Chondrocyte (in vitro differentiated cells): ENCODE measurements at places on chromosomes 5 and 9. TPM values are rescaled to one million over a fixed set of nuclear protein-coding genes. Genes with fewer than 3 reads are reported as not detected.

DNA sequence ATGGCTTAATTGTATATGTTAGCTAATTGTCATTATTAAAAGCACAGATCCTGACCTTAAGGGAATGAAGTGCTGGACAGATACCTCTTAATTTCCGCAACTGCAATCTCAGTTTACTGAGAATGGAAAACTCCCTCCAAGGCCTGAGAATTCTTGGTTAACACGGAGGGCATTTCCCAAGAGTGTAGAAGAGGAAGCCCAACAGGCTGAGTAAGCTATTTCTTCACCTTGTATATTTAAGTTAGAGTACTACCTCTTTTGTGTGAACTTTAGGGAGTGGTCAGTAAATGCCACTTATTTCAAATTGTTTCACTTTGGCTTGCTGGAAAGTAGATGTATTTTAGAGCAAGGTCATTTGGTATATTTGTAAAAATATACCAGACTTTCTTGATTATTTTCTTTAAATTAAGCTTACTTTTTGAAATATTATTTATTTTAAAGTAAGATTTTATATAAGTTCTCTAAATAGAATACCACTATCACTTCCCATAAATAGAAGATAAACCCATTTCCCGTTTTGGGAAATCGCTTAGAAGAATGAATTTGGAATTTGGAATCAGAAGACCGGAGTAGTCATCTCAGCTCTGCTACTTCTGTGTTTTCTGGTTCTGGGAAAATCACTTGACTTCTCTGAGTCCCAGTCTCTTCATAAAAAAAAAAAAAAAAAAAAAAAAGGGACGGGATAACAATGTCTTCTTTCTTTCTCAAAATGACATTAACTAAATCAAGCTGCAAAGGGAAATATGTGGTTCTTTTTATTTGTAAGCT is 26.0 kb upstream of the C9orf72 start:
- no peak overlapping the region for H3K4me3 ChIP-seq
- H3K36me3 ChIP-seq = no peaks in the 10 kb centered on the region
- H3K27ac ChIP-seq = no peak overlapping the region
- DNase-seq = no peak
- H3K4me1 ChIP-seq = no peaks in the 10 kb centered on the region

DNA sequence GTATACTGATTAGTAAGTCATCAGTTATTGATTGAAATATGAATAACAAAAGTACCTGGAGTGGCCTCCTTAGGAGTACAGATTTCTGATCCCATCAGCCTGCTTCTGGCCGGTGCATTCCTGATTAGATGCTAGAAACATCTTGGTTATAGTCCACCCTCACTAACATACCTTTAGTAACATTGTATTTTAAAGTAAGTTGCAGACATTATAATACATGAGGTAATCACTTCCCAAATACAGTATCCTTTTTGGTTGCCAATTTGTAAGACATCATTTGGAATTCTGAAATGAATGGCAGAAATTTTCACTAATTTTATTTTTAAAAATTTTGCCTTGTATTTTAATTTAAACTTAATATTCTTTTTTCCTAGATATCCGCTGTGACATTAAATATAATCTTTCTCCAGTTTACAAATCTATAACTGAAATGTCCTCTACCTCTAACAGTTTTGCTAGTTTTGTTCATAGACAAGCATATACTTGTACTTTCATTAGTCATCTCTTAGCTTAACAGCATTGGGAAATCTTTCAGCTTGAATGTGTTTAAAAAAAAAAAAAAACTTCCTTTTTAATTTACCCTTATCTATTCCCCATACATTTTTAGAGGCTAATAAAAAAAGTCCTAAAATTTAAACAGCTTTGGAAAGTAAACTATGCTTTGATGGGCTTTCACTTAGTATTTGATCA is 178.9 kb downstream of the XRCC4 start:
- H3K4me3 ChIP-seq = no peak overlapping the region
- H3K4me1 ChIP-seq = peaks cover 6% of the 10 kb centered on the region
- no peaks in the 10 kb centered on the region for H3K36me3 ChIP-seq
- H3K27ac ChIP-seq = no peak overlapping the region
- DNase-seq = no peak

- peak overlapping the region; percentile 92 for H3K4me3 ChIP-seq
- peaks cover 52% of the 10 kb centered on the region for H3K4me1 ChIP-seq
- no peaks in the 10 kb centered on the region for H3K27me3 ChIP-seq
- DNase-seq = peak; percentile 95
Measured at GRCh38 chr5:181221792-181222629, 1.1 kb upstream of the TRIM41 start.

- peak overlapping the region; percentile 88 for H3K4me3 ChIP-seq
- peak; percentile 95 for DNase-seq
- H3K27ac ChIP-seq = peak overlapping the region; percentile 93
- peaks cover 95% of the 10 kb centered on the region for H3K4me1 ChIP-seq
Measured at GRCh38 chr5:150599917-150600511, 40.4 kb upstream of the SYNPO start.

GRCh38 chr9:90969021-90969675 is 167.5 kb downstream of the SYK start:
- no peak for DNase-seq
- H3K4me1 ChIP-seq = peaks cover 80% of the 10 kb centered on the region
- no peak overlapping the region for H3K27ac ChIP-seq
- H3K4me3 ChIP-seq = no peak overlapping the region
- H3K27me3 ChIP-seq = no peaks in the 10 kb centered on the region

GRCh38 chr9:69400470-69400869 is 75.5 kb downstream of the ENTREP1 start:
- H3K36me3 ChIP-seq = no peaks in the 10 kb centered on the region
- H3K27me3 ChIP-seq = peaks cover 12% of the 10 kb centered on the region
- no peak overlapping the region for H3K27ac ChIP-seq
- DNase-seq = no peak
- peaks cover 9% of the 10 kb centered on the region for H3K4me1 ChIP-seq

DNA sequence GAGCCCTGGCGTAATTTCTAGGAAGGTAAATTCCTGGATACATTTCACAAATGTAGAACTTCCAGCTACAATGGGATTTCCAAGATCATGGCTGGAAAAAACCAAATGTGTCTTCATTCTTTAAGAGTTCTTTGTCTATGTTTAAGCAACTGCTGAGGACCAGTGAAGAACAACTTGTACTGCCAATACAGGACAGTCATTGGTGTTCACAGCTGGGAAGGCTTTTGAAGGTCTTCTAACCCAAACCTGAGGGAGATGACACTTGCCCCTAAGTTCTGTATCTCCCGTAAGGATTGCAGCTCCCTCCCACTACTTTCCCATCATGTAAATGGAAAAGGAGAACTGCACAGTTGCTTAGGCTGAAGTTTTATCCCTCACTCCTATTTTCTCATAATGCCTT is 28.4 kb downstream of the TMEM167A start:
- no peak overlapping the region for H3K4me3 ChIP-seq
- H3K4me1 ChIP-seq = peaks cover 2% of the 10 kb centered on the region
- no peak for DNase-seq

GRCh38 chr5:157983906-157984551 is 125.1 kb upstream of the CLINT1 start:
- H3K36me3 ChIP-seq = no peaks in the 10 kb centered on the region
- no peak overlapping the region for H3K4me3 ChIP-seq
- H3K27ac ChIP-seq = no peak overlapping the region
- H3K27me3 ChIP-seq = no peaks in the 10 kb centered on the region

DNA sequence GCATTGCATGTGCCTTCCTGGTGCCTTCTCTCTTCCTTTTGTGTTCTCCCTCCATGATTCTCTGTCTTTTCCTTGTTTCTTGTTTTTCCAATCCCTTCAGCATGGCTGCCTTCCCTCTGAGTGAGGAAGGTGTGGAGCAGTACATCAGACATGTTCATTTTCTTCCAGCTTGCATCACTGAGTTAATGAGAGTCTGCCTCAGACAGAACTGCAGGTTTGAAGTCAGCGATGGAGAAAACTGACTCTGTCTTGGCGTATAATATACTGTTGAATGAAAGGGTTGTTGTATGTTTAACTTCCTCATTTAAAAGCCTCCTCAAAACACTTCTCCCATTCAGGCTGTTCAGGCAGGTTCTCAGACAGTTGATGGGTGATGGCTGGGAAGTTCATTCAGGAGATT is 129.3 kb downstream of the KDM4C start:
- no peaks in the 10 kb centered on the region for H3K27me3 ChIP-seq
- no peaks in the 10 kb centered on the region for H3K4me1 ChIP-seq

DNA sequence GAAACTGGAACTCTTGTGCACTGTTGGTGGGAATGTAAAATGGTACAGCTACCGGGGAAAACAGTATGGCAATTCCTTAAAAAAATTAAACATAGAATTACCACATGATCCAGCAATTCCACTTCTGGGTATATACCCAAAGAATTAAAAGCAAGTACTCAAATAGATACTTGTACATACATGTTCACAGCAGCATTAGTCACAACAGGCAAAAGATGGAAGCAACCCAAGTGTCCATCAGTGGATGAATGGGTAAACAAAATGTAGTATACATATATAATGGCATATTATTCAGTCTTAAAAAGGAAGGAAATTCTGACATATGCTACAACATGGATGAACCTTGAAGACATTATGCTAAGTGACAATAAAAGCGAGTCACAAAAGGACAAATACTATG is 7.4 kb upstream of the SLC22A5 start:
- H3K27ac ChIP-seq = no peak overlapping the region
- peaks cover 15% of the 10 kb centered on the region for H3K4me1 ChIP-seq
- no peaks in the 10 kb centered on the region for H3K36me3 ChIP-seq
- H3K4me3 ChIP-seq = no peak overlapping the region
- H3K27me3 ChIP-seq = no peaks in the 10 kb centered on the region
- DNase-seq = no peak

GRCh38 chr9:21081999-21082398 is 4.3 kb upstream of the IFNB1 start:
- H3K4me1 ChIP-seq = no peaks in the 10 kb centered on the region
- H3K27me3 ChIP-seq = no peaks in the 10 kb centered on the region
- no peak overlapping the region for H3K27ac ChIP-seq
- no peak for DNase-seq
- peaks cover 2% of the 10 kb centered on the region for H3K36me3 ChIP-seq
- no peak overlapping the region for H3K4me3 ChIP-seq

DNA sequence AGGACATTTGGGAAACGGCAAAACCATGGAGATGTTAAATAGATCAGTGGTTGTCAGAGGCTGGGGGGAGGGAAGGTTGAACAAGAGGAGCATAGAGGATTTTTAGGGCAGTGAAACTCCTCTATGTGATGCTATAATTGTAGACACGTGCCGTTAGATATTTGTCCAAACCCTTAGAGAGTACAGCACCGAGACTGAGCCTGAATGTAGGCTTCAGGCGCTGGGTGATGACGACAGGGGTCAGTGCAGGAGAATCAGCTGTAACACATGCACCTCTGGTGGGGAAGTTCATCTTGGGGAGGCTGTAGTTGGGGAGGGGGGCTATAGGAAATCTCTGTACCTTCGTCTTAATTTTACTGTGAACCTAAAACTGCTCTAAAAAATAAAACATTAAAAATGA is 22.2 kb upstream of the CLPTM1L start:
- H3K4me1 ChIP-seq = no peaks in the 10 kb centered on the region
- peaks cover 62% of the 10 kb centered on the region for H3K27me3 ChIP-seq
- DNase-seq = no peak
- H3K27ac ChIP-seq = no peak overlapping the region

- no peaks in the 10 kb centered on the region for H3K36me3 ChIP-seq
- no peaks in the 10 kb centered on the region for H3K4me1 ChIP-seq
Measured at GRCh38 chr5:82521431-82522051, 243.4 kb upstream of the RPS23 start.

- H3K27me3 ChIP-seq = no peaks in the 10 kb centered on the region
- no peak overlapping the region for H3K27ac ChIP-seq
- DNase-seq = no peak
Measured at GRCh38 chr5:33410221-33410620, 30.5 kb upstream of the TARS1 start.

DNA sequence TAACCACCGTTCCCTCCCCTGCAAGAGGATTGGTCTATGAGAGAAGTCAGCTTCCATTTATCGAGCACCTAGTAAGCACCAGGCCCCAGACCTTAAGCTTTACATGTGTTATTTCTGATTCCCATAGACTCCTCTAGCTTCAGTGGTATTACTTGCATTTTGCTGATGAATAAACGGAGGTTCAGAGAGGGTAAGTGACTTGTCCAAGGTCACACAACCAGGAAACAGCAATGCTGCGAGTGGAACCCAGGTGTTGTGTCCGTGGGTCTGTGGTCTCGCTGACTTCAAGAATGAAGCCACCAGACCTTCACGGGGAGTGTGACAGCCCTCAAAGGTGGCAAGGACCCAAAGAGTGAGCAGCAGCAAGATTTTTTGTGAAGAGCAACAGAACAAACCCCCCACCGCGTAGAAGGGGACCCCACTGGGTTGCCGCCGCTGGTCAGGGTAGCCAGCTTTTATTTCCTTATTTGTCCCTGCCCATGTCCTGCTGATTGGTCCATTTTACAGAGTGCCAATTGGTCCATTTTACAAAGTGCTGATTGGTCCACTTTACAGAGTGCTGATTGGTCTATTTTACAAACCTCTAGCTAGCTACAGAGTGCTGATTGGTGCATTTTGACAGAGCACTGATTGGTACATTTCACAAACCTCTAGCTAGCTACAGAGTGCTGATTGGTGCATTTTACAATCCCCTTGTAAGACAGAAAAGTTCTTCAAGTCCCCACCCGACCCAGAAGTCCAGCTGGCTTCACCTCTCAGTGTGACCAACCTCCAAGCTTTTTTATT is 29.1 kb upstream of the KCNIP1 start:
- peak overlapping the region; percentile 15 for H3K27ac ChIP-seq
- peaks cover 26% of the 10 kb centered on the region for H3K4me1 ChIP-seq
- no peak for DNase-seq
- no peak overlapping the region for H3K4me3 ChIP-seq
- H3K36me3 ChIP-seq = no peaks in the 10 kb centered on the region

DNA sequence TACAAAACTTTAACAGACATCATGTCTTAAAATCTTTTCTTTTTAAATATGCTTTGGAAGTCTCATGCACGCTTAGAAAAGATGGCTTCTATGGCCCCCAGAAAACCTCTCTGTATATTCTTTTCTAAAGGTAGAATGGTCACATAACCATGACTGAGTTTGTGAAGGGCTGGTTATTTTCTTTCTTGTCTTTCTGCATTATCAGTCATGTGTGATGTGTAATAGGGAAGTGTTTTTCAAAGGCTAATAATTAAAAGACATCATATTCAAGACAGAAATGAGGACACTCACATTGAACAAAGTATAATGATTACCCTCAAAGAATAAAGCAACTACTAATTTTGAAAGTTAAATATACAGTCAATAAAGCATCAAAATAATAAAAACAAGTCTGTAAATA is 253.4 kb downstream of the TRPM3 start:
- DNase-seq = no peak
- H3K36me3 ChIP-seq = no peaks in the 10 kb centered on the region
- peaks cover 27% of the 10 kb centered on the region for H3K27me3 ChIP-seq
- no peak overlapping the region for H3K27ac ChIP-seq
- H3K4me1 ChIP-seq = no peaks in the 10 kb centered on the region

The C9 gene
- total RNA-seq = not detected in 3 replicates

The LCN15 gene
- total RNA-seq = not detected in 3 replicates

The CATSPER3 gene
- total RNA-seq = 0.17 to 0.64 TPM (median 0.39 TPM) in 3 replicates

The WDR36 gene
- total RNA-seq = 17.6 to 25.4 TPM (median 18.7 TPM) in 3 replicates

The COL27A1 gene
- 45.9 to 52.9 TPM (median 48.5 TPM) in 3 replicates for total RNA-seq

The HAVCR2 gene
- total RNA-seq = 0.28 to 0.35 TPM in 2 of 3 replicates, not detected in the other

The ADAMTS16 gene
- 6.5 to 12.8 TPM (median 12.5 TPM) in 3 replicates for total RNA-seq
